ENCODE measurements at places on chromosomes 16 and 17.

DNA sequence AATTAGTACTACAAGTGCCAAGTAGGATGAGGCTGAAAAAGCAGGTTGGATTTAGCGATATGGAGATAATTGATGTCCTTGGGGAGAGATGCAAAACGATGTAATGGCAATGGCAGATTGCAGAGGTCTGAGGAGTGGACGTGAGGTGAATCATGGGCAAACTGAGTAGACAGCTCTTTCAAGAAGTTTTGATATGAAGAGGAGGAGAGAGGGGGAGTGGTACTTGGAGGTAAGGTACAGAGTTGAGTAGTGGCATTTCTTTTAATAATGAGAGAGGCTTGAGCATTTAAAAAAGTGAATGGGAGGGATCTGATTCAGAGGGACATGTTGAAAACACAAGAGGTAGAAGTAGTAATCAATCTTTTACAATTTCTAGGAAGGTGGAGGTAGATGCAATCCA is 17.7 kb upstream of the VPS4A start:
- DNase-seq, result no peak

GRCh38 chr16:86202267-86202666 is 303.3 kb downstream of the IRF8 start:
- DNase-seq, result no peak

DNA sequence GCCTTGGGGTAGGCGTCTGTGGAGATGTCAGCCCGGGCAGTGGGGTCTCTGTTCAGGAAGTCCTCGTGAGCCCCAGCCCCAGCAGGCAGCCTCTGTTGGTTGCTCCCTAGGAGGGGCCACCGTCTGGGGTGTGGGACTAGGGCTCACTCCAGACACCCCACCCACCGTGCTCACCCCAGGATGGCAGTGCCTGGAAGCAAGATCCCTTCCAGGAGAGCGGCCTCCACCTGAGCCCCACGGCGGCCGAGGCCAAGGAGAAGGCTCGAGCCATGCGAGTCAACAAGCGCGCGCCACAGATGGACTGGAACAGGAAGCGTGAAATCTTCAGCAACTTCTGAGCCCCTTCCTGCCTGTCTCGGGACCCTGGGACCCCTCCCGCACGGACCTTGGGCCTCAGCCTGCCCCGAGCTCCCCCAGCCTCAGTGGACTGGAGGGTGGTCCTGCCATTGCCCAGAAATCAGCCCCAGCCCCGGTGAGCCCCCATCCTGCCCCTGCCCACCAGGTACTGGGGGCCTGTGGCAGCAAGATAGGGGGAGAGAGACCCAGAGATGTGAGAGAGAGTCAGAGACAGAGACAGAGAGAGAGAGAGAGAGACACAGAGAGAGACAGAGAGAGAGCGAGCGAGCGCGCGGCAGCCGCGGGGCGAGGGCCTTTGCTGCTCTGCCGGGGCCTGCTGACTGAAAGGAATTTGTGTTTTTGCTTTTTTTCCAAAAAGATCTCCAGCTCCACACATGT is 9.8 kb downstream of the NTHL1 start:
- no peak for DNase-seq

DNA sequence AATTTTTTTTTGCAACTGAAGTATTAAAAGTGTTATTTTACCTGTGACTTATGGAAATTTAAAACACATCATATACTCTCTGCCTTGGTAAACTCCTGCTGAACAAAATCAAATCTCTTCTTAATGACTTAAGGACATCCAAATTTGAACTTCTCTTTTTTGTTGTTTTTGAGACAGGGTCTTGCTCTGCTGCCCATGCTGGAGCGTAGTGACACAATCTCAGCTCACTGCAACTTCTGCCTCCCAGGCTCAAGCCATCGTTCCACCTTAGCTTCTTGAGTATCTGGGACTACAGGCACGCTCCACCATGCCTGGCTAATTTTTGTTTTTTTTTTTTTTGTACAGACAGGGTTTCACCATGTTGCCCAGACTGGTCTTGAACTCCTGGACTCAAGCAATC is 56.1 kb downstream of the SKAP1 start:
- DNase-seq, result no peak

GRCh38 chr16:17365591-17366298 is 105.0 kb downstream of the XYLT1 start:
- DNase-seq, result no peak

DNA sequence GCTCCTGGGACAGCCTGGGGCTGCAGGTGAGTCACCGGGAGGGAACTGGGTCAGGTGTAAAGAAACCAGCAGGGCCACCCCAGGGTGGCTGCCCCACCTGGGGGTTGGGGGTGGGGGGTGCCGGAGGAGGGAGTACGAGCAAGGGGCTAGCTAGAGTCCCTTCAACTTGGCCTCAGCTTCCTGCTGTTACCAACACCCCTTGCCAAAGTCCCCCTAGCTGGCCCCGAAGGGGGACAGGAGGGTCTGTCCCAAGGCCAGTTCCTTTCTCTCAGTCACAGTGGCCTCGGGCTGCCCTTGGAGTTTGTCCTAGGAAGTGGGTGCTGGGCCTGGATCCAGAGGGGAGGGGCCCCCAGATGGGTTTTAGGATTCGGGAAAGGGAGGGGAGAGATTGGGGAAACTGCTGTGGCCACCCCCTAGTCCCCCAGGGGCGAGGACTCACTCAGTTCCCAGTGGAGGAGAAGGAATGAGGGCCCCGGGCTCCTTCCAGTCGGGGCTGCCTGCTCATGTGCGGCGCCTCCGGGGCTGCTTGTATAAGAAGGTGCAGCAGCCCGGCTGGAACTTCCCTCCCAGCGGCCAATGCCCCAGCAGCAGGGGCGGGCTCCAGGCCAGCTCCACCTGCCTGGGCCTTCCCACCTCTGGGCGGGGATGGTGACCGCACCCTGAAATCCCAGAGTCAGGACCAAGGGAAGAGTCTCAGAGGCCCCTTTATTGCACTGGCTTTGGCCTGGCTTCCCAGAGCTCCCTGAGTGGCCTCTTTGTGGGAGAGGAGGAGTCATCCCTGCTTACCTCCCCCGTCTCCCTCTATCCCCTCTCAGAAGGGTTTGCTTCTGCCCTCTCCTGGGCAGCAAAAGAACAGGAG is 7.3 kb downstream of the ARHGAP27 start:
- DNase-seq, result no peak

- no peak for DNase-seq
Observed at GRCh38 chr16:10663744-10664143, 31.0 kb downstream of the TEKT5 start.

DNA sequence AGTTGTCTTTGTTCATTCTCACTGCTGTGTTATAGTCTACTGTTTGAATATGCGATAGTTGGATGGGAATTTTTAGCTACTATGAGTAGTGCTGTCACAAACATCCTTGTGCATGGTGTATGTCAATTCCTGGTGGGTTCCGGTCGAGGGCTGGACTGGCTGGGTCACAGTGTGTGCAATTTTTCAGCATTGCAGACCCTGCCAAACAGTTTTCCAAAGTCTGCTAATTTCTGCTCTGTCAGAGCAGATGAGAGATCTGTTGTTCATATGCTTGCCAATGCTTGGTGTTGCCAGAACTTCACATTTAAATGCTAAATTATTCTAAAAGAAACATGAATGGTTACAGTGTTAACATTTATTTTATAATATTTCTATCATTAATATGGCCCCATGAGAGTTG is 3.6 kb upstream of the C16orf96 start:
- no peak for DNase-seq

DNA sequence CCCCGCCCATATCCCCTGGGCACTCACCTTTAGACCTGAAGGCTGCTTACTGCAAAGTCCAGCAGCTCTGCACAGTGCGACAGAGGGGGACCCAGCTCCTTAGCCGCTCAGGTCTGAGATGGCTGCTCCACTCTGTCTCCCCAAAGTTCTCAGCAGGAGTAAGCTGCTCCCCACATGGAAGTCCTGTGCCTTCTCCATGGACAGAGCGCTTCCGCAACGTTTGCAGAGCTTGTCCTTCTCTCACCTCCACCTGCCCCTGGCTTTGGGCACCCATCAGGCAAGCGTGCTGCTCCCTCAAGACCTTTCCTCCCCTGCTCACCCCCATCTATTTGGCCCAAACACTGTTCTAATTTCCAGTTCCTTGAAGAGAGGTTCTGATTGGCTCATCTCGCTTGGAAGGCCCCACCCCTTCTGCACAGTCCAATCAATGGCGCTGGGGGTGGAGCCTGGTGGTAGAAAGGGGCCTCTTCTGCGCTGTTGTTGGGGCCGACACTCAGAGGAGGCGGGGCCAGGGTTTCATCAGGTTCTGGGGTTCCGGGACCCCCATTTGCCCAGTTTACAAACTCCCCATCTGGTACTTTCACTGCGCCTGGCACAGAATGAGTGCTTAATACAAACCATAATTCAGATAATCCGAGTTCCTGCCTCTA is 137.2 kb downstream of the CYLD start:
- no peak for DNase-seq

DNA sequence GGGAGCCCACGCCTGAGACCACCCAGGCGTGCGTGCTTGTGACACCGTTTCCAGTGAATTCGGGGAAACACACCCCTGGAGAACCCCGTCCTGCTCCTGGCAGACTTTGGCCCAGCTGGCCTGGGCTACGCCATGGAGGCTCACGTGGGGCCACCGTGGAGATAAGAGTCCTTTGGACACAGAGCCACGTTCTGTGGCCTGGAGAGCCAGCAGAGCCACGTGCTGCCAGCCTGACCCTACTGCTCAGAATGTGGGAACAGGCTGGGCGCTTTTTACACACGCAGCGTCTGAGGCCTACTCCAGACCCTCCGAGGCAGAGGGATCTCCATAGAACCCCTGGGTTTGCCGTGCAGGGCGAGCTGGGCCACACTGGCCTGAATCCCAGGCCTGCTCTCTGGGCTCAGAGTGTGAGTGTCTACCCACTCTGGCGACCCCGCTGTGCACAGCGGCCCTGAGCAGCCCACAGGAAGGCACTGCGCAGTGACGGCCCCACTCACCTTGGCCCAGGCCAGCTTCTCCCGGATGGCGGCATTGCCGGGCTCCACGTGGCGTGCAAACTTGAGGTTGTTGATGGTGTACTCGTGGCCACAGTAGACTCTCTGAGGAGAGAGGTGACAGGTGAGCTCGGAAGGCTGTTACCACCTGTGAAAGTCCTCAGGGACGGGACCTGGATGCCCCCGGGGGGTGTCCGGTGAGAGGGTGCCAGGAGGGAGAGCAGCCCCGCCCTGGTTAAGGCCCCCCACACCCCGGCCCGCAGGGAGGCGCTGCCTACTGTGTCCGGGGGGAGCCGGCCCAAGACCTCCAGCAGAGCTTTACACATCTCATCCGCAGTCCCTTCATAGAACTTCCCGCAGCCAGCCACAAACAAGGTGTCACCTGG is 10.0 kb downstream of the HAGH start:
- DNase-seq, result no peak

- no peak for DNase-seq
Observed at GRCh38 chr16:1142911-1143310, 10.0 kb upstream of the CACNA1H start.

DNA sequence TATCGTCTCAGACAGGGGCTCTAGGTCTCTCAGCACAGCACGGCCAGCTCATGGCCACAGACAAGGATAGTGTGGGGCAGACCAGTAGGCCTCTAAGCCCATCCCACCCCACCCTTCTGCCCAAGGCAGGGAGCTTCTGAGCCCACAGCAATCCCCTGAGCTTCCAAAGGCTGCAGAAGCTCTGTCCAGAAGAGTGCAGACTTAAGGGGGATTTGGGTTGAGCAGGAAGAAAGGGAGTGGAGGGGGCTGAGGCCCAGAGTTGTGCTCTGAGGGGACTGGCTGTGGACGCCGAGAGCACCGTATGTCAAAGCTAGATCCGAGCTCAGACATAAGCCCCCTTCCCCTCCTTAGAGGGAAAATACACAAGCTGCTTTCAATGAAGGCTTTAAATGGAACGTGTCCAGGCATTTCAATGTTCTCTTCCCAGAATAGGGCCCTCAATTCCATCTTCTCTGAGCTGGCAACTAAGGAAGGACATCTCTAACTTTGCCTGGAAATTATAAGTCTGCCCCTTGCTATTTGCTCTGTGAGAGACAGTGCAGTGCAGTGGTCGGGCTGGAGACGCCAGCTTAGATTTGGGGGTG is 116.4 kb upstream of the RPL38 start:
- DNase-seq, result no peak

DNA sequence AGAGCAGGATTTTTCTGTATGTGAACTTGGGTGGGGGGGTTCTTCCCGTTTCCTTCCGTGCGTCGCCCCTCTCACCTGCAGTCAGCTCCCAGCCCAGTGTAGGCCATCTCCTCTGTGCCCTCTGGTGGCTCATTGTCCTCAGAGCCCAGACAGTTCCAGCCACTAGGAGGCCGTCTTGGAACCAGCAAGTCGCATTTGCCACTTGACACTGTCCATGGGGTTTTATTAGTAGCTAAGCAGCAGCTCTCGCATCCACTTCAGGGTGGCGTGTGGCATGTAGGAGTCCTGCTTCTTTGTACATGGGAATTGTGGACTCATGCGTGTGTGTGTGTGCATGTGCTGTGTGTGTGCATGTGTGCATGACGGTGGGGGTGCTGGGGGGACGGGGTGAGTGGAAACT is 74.0 kb downstream of the SEC14L1 start:
- no peak for DNase-seq

- DNase-seq, result no peak
Observed at GRCh38 chr16:84818989-84819643, 669 bp upstream of the CRISPLD2 start.

DNA sequence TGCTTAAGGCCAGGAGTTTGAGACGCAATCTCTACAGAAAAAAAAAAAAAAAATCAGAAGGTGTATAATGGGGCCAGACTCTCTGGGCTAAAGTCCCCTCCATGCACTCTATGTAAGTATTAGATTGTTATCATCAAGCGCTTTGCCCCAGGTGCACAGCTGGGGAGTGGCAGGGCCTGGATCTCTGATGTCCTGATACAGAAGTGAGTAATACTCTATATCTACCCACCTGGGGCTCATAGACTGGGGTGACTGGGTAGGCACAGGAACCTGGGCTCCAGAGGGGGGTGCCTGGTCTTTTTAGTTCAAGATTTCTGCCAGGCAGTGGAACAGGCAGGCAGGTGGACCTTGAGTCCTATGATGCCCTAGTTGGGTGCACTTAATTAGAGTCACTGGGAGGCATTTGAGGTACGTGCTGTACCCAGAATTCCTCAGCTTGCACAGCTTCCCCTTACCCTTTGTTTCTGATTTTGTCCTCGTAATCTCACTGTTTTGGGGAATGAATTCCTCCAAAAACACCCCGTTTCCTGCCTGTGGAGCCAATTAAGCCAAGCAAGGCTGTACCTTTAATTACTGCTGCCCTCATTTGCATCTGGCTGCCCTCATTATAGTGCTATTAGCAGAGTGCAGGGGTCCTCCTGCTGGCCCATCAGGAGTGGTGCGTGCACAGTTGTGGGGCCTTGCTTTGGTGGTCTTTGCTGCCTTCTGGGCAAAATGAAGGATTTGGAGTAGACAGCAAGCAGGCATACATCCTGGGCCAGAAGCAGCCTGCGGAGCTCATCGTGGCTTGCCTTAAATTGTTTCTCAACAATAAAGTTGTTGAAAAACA is 239.0 kb downstream of the SNX29 start:
- DNase-seq, result no peak

DNA sequence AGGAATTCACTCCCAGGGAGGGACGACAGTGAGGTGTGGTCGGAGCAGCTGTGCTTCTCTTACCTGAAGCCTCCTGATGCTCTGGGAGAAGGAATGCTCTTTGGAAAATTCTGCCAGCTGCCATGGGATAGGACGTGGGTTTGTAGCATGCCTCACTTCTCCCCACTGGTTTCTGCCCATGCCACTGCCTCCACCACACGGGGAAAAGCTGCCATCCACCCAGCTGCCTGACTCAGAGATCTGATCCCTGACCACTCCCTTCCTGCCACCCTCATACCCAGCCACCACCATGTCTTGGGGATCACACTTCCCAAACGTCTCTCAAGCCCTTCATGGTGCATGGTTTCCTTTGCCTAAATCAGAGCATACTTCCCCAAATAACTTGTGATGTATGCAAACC is 80.0 kb downstream of the CPPED1 start:
- DNase-seq, result no peak

All from T-helper 17 cell (primary cell).